ENCODE measurements at places on chromosomes 12 and 14.

DNA sequence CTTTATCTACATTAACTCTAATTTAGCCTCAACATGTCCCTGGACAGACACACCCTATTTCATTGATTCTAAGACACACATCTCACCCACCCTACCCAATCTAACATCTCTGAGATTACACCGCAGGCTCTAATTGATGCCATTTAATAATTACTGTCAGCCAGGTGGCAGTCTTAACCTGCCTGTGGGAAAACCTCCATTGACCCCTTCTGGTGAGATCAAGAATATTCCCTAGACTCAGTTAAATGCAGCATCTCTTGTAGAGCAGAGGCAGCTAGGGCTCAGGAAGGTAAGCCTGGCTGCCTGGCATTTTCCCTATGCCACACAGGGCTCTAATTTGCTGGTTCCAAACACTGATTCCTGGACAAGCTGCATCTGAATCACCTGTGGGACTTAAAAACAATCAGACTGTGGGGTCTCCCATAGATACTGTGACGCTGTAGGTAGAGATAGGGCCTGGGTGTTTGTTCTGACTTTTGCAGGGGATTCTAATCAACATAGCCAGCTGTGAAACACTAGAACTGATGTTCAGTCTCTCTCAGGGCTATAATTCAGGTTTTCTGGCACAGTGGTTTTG is 14.3 kb downstream of the MCRS1 start:
- DNase-seq, result no peak

DNA sequence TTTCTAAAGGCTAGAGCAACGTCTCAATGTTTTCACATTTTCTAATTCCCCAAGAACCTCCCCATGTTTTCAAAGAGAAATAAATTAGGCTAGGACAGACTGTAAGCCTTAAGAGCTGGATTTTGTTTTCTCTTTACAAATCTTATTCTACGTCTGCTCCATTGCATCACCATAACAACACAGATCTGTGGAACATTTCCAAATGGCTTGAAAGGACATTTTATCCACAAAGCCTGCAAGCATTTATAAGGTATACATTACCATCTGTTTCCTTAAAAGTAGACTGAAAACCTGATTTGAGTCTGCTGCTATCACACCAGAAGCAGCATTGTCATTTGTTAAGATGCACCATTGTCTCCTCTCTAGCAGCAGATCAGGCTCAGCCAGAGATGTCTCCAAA is 115.3 kb upstream of the PLEKHA5 start:
- DNase-seq, result no peak

- DNase-seq, result no peak
Measured at GRCh38 chr14:99118946-99119345, 153.1 kb downstream of the BCL11B start.

GRCh38 chr12:24730489-24730896 is 218.4 kb downstream of the BCAT1 start:
- DNase-seq, result no peak

GRCh38 chr12:63348556-63348955 is 197.6 kb upstream of the AVPR1A start:
- DNase-seq, result no peak

- no peak for DNase-seq
Measured at GRCh38 chr14:95044463-95045105, 112.7 kb downstream of the DICER1 start.

GRCh38 chr12:92030618-92031017 is 115.0 kb downstream of the BTG1 start:
- no peak for DNase-seq

DNA sequence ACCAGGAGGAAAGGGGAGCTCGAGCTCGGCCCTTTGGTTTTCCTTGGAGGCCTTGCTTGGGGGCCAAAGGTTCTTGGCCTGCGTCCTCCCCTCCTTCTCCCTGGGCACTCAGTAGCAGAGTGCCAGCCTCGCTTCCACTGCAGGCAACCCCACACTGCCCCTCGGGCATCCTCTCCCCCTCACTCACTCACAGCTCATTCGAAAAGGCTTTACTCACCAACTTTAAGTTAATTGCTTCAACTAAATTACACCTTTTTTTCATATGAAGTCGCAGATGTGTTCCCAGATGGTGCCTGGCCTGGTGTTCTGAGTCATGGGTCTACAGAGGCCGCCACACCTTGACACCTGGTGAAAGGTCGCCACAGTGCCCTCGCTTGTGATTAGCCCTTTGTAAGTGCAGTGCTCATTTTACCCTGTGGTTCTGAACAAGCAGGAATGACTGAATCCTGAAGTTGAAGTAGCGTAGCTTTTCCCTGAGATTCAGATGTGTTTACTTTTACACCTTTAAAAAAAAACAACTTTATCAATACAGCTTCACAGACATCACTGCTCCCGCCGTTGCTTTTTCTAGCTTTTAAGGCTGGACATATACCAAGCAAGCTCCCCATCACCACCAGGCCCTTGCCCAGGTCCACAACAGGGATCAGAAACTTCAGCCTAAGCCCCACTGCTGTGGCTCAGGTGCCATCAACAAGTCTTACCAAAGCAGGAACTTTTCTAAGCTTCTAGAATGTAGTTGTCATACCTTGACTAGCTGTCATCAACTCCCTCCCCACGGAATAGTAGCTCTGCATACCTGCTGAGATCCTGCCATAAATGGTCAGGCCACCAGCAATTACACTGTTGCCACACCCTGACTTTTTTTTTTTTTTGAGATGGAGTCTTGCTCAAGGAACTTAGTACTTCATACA is 20.3 kb upstream of the ADIPOR2 start:
- no peak for DNase-seq

DNA sequence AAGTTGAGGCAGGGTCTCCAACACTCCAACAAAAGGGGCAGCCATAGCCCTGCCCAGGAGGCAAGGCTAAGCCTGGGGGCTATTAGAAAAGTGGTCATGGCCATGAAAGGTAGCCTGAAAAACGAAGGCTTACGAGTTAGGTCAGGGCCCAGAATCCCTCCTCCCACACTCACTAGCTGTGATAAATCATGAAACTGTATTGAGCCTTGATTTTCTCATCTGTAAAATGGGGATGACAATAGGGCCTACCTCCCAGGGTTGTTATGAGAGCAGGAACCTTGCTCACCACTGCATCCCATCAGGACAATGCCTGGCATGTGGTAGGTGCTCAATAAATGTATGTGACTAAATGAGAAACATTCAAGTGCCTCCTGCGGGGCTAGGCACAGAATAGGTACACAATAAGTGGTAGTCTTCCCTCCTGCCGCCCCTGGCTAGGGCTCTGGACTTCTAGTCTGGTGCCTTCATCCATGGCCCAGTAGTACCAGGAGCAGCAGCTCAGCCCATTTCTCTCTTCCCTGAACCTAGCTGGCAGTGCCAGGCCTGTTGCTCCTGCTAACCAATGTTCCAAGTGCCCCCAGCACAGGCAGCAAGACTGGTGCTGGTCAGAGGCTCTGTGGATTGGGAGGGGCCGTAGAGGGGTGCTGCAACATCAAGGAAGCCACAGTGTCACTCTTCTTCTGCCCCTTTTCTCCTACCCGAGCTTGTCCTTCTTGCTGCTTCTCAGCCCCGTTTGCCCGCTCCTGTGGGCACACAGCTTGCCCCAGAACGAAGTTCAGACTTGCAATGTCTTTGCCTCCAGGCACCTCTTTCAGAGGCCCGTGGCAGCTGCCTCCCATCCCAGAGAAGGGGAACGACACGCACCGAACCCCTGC is 7.8 kb downstream of the PGF start:
- DNase-seq, result no peak

DNA sequence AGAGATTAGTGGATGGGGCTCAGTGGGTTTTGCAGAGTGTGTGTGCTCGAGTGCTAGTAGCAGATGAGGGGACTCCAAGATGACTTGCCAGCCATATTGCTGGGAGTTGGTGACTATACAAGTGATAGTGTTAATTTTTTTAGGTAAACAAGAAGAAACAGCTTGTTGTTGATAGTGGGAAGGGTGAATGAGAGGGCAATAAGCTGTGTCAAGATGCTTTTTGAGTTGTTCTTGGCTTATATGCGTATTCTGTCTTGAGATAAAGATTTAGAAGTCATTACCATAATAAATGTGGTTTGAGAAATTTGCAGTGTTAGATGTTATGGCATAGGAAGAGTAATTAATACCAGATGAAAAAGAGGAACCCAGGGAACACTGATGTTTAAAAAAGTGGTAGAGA is 75.3 kb downstream of the RCOR1 start:
- DNase-seq, result no peak

- DNase-seq, result no peak
Measured at GRCh38 chr14:63672417-63673180, 30.9 kb upstream of the WDR89 start.

DNA sequence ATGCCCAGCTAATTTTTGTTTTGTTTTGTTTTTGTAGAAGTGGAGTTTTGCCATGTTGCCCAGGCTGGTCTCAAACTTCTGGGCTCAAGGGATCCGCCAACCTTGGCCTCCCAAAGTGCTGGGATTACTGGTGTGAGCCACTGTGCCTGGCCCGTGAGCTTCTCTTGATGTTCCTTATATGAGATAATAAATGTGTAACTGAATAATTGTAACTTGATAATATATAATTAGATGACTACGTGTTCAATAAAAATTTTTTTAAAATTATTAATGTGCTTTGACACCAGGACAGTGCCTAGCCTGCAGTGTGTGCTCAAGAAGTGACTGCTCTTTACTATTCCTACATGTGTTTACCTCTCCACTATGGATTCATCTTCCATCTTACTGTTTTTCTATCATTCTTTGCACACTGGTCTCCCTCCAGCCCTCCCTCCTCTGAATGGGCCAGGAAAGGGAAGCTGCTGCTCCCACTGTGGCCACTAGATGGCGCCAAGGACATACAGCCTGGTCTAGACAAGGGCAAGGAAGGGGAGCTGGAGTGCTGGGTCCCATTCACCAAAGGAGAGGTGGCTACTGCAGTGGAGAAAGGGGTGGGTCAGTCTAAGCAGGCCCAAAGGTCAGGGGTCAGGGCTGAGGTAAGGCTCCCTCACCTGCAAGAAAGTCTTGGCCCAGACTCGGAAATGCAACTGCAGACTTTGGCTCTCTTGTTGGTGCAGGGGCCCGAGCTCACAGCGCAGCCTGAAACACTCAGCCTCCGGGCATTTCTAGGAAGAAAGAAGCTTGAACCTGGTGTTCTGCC is 14.7 kb upstream of the ZNF385A start:
- peak; percentile 83 for DNase-seq

- no peak for DNase-seq
Measured at GRCh38 chr12:114901316-114901715, 217.3 kb upstream of the TBX3 start.

DNA sequence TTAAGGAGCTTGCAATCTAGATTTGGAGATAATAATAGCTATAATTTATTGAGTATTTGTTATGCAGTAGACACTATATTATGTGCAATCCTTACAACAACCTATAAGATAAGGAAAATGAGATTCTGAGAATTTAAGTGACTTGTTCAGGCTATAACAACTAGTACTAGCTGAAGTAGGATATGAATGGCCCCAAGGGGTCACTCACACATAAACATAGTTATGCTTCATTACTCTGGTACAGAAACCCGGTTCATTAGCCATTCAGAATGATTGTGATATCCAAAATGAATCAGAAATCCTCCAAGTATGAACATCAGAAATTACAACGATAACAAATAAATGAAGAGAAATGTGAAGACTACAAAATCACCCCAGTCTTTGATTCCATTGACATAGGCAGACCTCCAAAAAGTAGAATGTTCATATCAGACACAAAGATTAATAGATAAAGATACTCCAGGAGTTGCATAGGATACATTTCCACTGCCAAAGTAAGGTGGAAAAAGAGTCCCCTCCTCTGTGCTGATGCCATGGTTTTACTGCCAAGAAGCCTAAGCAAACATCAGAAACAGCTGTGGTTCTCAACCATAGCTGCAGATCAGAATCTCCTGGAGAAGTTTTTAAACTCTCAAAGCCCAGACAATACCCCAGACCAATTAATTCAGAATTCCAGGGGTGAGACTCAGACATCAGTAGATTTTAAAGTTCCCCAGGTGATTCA is 8.6 kb upstream of the NID2 start:
- no peak for DNase-seq

DNA sequence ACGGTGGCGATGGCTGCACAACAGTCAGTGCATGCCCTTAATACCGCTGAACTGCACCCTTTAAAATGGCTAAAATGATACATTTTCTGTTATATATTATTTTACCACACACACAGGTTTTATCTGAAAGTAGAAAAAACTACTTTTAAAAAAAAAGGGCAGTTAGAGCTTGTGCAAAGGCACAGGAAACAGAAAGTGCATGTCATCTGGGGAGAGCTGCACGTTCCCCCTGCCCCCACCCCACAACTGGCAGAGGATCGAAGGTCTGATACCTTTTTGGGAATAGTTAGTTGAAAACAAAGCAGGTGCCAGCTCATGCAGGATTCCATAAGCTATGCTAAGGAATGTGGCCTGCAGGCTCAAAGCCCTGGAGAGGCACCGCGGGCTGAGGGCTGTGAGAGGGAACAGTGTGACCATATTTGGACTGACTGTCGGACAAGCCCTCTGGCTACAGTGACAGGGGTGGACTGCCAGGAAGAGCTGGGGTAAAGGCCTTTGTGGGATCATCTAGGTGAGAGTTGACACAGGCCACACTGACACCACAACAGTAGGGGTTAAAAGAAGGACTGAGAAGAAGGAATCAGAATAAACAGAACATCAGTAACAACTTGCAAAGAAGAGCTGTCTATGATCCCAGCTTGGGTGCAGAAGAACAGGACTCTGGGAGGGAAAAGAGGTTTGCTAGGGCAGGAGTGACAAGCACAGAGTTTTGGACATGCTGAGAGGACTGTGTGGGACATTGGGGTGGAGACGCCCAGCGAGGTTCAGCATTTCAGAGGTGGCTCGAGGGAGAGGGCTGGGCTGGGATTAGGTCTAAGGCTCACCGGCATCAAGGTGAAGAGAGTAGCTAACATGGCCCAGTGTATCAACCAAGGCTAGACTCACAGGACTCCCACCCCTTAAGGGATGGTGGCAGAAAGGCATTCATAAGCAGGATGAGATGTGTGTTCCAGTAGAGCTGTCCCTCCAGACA is 54.6 kb downstream of the ACTN1 start:
- DNase-seq, result no peak

DNA sequence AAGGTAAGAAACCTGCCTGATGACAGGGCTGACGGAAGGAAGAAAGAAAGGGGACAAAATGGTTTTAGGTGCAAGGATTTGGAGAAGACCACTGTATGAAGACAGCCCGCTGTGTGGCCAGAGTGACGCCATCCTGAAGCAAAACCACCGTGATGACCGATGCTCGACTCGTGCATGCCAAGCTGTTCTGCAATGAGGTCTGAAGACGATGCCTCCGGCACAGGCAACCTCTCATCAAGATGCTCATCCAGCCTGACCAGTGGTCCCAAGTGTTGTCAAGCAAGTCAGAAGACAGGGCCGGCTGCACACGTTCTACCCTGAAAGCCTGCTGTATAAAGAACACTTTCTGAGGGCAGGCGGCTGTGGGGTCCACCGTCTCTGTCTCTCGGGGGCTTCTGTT is 34.8 kb downstream of the STX2 start:
- no peak for DNase-seq

- DNase-seq, result no peak
Measured at GRCh38 chr12:16796168-16796567, 190.2 kb upstream of the LMO3 start.
